Cortex of kidney (tissue), 1 donor: ENCODE measurements at places on chromosomes 5 and 9.

GRCh38 chr9:126974594-126974993, 60.0 kb downstream of the RALGPS1 start:
- DNase-seq: no peak

- no peak for DNase-seq
Measured at GRCh38 chr5:131720714-131721113, 76.1 kb downstream of the FNIP1 start.

GRCh38 chr5:14166437-14166836, 23.3 kb downstream of the TRIO start:
- DNase-seq: no peak

GRCh38 chr5:150465927-150466326, 16.4 kb upstream of the RPS14 start:
- DNase-seq: no peak

GRCh38 chr5:69083412-69083811, 10.4 kb upstream of the SLC30A5 start:
- no peak for DNase-seq

GRCh38 chr5:113035096-113035495, 58.5 kb downstream of the DCP2 start:
- DNase-seq: no peak

DNA sequence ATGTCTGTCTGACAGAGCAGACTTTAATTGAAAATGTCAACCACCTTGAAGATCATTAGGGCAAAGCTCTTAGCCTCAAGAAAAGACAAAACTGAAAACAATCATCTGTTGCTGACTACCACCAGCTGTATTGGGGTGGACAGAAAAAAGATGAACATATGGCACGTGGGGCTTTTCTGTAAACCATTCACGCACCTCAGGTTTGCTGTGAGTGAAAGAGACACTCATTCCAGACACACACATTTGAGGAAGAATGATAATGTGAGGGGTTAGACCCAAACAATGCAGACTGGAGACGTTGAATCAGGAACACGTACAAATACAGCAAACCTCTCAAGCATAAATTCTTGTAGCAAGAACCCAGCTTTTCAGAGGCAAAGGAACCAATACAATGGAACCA, 158.7 kb downstream of the EBF1 start:
- DNase-seq: no peak

- no peak for DNase-seq
Measured at GRCh38 chr9:129023908-129024233, 4.3 kb downstream of the SH3GLB2 start.

DNA sequence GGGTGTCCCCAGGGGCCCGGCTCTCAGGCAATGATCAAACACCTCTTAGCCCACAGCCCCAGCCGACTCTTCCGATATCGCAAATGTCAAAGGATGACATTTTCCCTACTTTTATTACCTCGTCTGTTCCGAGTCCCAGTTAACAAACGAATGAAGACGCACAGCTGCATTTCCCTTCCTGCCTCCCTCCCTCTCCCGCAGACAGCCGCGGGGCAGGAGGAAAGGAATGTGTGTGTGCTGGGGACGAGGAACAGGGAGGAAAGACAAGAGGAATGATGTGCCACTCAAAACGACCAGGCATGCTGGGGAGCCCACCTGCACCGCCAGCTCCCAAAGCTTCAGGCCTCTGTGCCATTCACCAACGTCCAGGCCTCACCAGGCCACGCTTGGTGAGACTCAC, 125.9 kb upstream of the SARDH start:
- DNase-seq: no peak

DNA sequence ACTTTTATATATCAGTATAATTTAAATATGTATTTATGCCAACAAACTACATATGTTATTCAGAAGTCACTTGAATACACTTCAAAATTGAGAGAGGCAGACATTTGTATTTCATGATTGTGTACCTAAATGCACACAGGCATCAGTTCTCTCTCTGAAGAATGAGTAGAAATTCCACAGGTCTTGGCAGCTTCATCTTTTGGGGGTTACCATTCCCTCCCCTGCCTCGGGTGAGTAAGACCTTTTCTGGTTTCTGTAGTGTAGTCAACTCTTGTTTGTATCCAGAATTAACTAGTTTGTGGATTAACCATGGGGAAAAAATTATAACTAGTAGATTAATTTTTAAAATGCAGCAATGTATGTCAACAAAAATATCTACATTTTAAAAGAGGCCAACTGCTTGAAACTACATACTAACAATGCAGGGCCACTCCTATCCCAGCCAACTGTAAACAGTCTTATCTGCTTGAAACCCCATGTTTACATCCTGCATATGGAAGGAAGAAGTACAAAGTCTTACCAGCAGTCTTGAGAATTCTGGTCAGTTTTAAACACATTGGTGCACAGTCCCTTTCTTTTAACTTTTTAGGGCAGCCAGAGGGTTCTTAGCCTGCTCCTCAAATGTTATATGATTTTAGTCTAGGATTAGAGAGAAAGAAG, 339.6 kb upstream of the KIF2A start:
- no peak for DNase-seq

GRCh38 chr5:53917095-53917494, 356.7 kb downstream of the NDUFS4 start:
- no peak for DNase-seq
